ENCODE measurements at places on chromosomes 6 and 20.
A peak's percentile ranks its signal among the peaks of the same experiment; 100 is the strongest.

DNA sequence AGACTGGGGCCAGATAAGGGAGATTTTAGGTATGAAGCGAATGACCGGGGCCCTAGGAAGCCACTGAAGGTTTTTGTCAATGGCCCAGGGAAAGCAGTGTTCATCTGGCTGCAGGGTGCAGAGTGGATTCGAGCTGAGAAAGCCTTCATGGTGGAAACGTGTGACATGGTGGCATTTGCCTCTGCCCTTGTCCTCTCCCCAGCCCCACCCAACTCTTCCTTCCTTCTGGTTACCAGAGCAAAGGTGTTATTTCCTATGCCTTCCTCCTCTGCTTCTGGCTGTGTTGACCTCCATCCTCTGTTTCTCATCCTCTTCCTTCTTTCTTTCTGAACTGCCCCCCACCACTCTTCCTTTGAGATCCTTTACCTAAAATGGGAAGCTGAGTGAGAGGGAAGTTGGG lies 195.1 kb upstream of the SUPT3H start:
- no peak overlapping the region for H3K27ac ChIP-seq
- H3K4me1 ChIP-seq: no peaks in the 10 kb centered on the region
- no peaks in the 10 kb centered on the region for H3K27me3 ChIP-seq
- no peak for DNase-seq

GRCh38 chr6:13557841-13558240 lies 16.6 kb upstream of the SIRT5 start:
- H3K4me3 ChIP-seq: no peak overlapping the region
- DNase-seq: no peak
- H3K27me3 ChIP-seq: no peaks in the 10 kb centered on the region
- no peak overlapping the region for H3K27ac ChIP-seq

- no peaks in the 10 kb centered on the region for H3K36me3 ChIP-seq
- no peak overlapping the region for H3K4me3 ChIP-seq
- DNase-seq: no peak
- H3K27me3 ChIP-seq: no peaks in the 10 kb centered on the region
These were observed 46.7 kb downstream of the PFDN4 start for GRCh38 chr20:54254596-54254995.

- H3K36me3 ChIP-seq: no peaks in the 10 kb centered on the region
- no peak for DNase-seq
- H3K4me1 ChIP-seq: peaks cover 13% of the 10 kb centered on the region
- no peaks in the 10 kb centered on the region for H3K27me3 ChIP-seq
- peak overlapping the region; percentile 70 for H3K4me3 ChIP-seq
These were observed 22.7 kb upstream of the TMEM181 start for GRCh38 chr6:158536891-158537798.

DNA sequence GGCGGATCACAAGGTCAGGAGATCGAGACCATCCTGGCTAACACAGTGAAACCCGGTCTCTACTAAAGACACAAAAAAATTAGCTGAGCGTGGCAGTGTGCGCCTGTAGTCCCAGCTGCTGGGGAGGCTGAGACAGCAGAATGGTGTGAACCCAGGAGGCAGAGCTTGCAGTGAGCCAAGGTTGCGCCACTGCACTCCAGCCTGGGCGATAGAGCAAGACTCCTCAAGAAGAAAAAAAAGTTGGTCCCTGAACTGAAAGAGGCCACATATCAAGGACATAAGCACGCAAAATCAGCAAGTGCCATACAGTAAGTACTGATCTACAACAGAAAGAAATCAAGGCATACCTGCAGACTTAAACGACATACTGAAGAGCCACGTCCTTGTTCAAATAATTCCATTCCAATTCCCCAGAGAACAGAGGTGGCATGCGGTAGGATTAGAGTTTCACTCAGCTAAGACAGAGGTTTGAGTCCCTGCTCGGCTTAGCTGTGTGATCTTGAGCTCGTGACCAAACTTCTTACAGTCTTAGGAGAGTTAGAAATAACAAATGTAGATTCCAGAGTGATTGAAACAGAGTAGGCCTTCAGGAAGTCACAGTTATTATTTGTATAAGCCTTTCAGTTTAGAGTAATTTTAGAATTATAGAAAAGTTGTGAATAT lies 29.2 kb downstream of the B4GALT5 start:
- no peak overlapping the region for H3K4me3 ChIP-seq
- H3K4me1 ChIP-seq: peaks cover 68% of the 10 kb centered on the region
- H3K27ac ChIP-seq: peak overlapping the region; percentile 40

GRCh38 chr6:10014557-10014956 lies 400.3 kb downstream of the TFAP2A start:
- no peaks in the 10 kb centered on the region for H3K27me3 ChIP-seq
- no peak for DNase-seq
- no peaks in the 10 kb centered on the region for H3K36me3 ChIP-seq
- no peak overlapping the region for H3K27ac ChIP-seq
- no peaks in the 10 kb centered on the region for H3K4me1 ChIP-seq
- no peak overlapping the region for H3K4me3 ChIP-seq

DNA sequence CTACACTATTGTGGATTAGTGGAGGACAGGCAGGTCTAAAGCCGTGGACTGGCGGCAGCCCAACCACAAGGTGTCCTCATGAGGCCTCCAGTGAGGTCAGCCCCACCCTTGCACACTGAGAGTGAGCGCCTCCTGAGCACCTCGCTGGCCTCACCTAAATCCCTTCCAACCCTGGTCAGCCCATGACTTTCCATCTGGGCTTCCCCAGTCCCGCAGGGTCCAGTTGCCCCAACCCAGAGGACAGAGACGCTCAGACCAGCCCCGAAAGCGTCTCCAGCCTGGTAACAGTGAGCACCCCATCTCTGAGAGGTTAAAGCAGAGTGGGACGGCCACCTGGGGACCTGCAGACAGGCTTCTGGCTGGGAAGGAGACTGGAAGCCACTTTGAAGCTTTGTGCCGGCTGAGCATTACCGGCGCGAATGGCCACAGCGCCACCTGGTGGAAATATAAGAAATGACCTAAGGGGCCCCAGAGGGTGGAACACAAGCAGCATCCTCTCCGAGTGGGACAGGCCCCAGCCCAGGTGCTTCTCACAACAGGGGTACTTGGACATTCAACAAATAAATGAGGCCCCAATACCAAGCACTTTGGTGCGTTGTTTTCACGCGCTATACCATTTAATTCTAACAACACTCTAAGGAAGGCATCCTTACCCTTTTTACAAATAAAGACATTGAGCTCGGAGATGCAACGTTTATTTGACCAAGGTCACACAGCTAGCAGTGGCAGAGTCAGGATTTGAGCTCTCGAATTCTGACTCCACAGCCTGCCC lies 65.7 kb upstream of the TOP1 start:
- DNase-seq: no peak
- H3K36me3 ChIP-seq: no peaks in the 10 kb centered on the region
- no peak overlapping the region for H3K27ac ChIP-seq
- no peaks in the 10 kb centered on the region for H3K27me3 ChIP-seq

DNA sequence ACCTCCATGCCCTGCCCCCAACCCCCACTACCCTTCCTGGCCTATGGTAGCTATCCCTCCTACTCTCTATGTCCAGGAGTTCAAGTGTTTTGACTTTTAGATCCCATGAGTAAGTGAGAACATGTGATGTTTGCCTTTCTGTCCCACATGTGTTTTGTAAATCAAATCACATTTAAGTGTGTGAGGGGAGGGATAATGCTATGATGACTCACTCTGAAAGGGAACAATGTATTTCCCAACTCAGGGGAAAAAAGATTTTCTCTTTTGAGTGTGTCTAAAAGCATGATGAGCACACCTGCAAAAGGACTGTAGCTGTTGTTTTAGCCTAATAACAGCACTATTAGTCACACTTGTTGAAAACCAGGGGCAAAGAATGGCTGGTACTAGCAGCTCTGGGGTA lies 193.7 kb downstream of the GJA10 start:
- DNase-seq: no peak
- H3K27ac ChIP-seq: no peak overlapping the region
- H3K4me1 ChIP-seq: peaks cover 24% of the 10 kb centered on the region
- H3K4me3 ChIP-seq: no peak overlapping the region
- no peaks in the 10 kb centered on the region for H3K36me3 ChIP-seq

GRCh38 chr6:169913096-169913638 lies 161.7 kb downstream of the ERMARD start:
- no peak overlapping the region for H3K27ac ChIP-seq
- no peaks in the 10 kb centered on the region for H3K27me3 ChIP-seq
- no peak for DNase-seq
- no peak overlapping the region for H3K4me3 ChIP-seq
- H3K4me1 ChIP-seq: no peaks in the 10 kb centered on the region

- no peaks in the 10 kb centered on the region for H3K4me1 ChIP-seq
- DNase-seq: no peak
- H3K4me3 ChIP-seq: no peak overlapping the region
These were observed 50.9 kb upstream of the TNFAIP3 start for GRCh38 chr6:137816133-137816579.

DNA sequence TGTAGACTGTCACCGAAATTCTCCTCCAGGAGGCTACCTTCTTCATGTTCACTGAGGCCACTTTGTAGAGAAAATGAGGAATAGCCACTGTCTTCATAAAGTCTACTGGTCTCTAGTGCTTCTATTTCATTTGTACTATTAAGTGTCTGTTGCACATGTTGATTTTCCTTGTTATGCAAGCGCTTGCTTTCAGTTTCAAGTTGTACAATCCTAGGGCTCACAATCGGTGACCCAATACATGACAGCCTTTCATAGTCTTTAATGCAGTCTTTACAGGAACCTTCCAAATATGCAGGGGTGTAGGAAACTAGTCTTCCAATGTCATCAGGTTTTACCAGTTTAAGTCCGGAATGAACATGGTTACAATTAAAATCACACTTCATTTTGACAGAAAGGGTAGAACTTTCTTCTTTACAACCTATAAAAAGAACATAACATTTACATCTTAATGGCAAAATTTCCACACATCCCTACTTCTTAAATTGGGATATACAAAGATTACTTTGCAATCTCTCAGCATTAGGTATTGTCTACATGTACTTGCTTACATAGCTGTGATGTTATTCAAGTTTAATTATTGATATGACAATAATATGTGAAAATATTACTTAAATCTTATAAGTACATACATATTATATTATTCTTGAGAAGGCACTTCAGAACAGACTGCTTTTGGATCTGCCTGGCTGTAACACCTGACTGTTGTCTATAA lies 7.5 kb downstream of the FBXO5 start:
- no peaks in the 10 kb centered on the region for H3K4me1 ChIP-seq
- H3K36me3 ChIP-seq: peaks cover 28% of the 10 kb centered on the region
- H3K27me3 ChIP-seq: no peaks in the 10 kb centered on the region
- no peak for DNase-seq

GRCh38 chr6:130037207-130037811 lies 18.9 kb downstream of the L3MBTL3 start:
- DNase-seq: no peak
- no peaks in the 10 kb centered on the region for H3K36me3 ChIP-seq
- no peak overlapping the region for H3K4me3 ChIP-seq
- H3K4me1 ChIP-seq: no peaks in the 10 kb centered on the region

GRCh38 chr20:57396212-57396983 lies 5.2 kb downstream of the RBM38 start:
- H3K27me3 ChIP-seq: no peaks in the 10 kb centered on the region
- peak overlapping the region; percentile 51 for H3K4me3 ChIP-seq
- DNase-seq: no peak
- H3K27ac ChIP-seq: peak overlapping the region; percentile 77
- peaks cover 40% of the 10 kb centered on the region for H3K4me1 ChIP-seq
- peaks cover 12% of the 10 kb centered on the region for H3K36me3 ChIP-seq

- H3K27me3 ChIP-seq: peaks cover 4% of the 10 kb centered on the region
- no peak for DNase-seq
- no peaks in the 10 kb centered on the region for H3K4me1 ChIP-seq
- H3K36me3 ChIP-seq: no peaks in the 10 kb centered on the region
- H3K4me3 ChIP-seq: no peak overlapping the region
These were observed 289.6 kb downstream of the PREX1 start for GRCh38 chr20:48538058-48538825.

DNA sequence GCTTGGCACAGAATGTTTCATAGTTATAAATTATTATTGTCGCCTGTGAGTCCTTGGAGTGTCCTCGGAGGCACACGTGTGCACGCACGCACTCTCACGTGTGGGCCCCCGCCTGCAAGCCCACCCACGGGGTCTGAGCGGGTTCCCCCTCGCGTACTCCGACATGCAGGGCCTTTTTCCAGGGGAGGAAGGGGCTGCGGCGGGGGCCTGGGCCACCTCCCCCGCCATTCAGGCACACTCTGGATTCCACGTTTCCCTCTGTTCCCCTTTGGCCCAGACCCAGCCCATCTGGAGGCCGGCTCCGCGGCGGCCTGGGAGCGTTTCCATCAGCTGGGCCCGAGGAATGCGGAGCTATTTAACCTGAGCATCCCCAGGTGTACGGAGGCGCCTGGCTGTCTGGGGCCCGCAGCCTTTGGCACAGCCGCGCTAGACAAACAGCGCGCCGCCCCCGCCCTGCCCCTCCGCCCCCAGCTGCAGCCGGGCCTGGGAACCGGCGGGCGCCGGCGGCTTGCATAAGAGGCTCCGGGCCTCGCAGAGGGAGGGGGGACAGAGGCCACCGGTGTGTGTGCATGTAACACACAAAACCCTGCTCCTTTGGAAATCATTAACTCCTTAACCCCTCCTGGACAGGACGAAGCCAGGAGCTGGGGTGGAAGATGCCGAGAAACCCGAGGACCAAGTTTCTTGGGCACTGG lies 3.3 kb downstream of the ID1 start:
- H3K4me1 ChIP-seq: peaks cover 2% of the 10 kb centered on the region
- peak overlapping the region; percentile 95 for H3K27ac ChIP-seq
- H3K36me3 ChIP-seq: no peaks in the 10 kb centered on the region
- no peak for DNase-seq

DNA sequence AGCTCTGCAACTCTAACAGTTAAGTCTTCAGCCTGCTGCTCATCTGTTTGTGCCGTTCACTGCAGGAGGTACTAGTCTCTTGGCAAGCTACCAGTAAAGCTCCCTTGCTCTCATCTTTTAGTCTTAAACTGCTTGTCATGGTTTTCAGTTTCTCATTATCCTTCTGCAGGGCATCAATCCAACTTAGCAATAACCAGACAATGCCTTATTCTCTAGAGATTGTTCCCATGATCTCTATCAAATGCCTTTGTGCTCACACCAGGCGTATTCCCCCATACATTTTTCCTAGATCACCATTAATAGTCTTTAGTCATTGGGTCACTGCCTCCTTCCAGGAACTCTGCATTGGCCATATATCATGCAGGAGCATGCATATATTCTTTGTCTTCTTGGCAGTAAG lies 171.3 kb downstream of the GRM1 start:
- DNase-seq: no peak
- no peaks in the 10 kb centered on the region for H3K36me3 ChIP-seq
- no peak overlapping the region for H3K4me3 ChIP-seq
- no peak overlapping the region for H3K27ac ChIP-seq
- H3K4me1 ChIP-seq: no peaks in the 10 kb centered on the region

- no peaks in the 10 kb centered on the region for H3K4me1 ChIP-seq
- peaks cover 6% of the 10 kb centered on the region for H3K36me3 ChIP-seq
- H3K27ac ChIP-seq: no peak overlapping the region
- no peak for DNase-seq
These were observed 331.3 kb downstream of the ZFAND3 start for GRCh38 chr6:38150681-38151296.

- DNase-seq: no peak
- H3K4me1 ChIP-seq: peaks cover 54% of the 10 kb centered on the region
These were observed 190.4 kb upstream of the JAG1 start for GRCh38 chr20:10864076-10864672.

All from thoracic aorta (tissue), 2 donors.